ENCODE measurements at places on chromosomes 13 and 19.
A peak's percentile ranks its signal among the peaks of the same experiment; 100 is the strongest.

DNA sequence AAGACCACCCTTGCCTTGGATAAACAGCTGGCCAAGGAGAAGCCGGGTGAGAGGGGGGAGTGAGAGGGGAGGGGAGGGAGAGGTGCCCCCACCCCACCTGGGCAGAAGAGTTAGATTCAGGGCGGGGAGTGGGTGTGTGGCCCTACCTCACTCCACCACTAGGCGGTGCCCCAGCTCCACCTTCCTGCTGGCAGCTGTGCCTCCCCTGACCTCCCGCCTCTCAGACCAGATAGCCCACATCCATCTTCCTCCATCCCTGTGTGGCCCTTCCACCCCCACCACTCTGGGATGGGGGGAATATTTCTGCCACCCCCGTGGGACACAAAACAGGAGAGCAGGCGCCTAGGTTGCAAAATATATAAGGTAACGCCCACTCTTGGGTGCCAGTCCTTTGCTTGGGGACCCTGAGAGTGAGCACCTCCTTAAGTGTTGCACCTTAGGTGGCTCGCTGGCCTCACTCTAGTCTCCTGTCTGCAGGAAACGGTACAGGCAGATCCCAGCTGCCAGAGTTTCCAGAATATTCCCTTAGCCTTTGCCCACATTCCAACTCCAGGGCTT, 13.8 kb upstream of the EHD2 start:
- peak; percentile 43 for DNase-seq

DNA sequence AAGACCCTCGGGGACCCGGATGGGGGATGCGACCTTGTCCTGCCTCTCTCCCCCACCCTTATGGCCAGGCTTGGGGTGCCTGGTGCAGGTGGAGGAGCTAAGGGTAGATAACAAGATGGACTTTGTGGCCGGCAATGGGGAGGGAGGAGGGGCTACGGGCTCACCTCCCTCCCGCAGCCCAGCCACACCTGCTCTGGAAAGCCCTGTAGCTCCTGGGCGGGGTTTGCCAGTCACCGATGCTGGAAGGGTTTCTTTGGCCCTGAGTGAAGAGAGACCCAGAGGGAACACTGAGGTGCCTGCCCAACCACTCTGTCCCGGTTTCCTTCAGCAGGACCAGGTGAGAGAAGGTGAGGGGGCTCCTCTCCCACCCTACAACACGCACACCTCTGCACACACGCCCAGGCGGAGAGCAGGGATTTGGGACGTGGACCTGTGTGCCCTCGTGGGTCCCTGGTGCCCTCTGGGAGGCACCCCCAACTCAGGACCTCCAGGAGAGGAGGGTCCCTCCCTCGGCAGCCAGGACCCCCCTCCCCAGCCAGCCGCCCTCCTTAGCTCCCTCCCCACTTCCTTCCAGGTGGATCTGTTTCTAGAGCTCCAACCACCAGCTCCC, at the start of gene FUT2:
Gene FUT2 (plus strand): TSS at position 229 of the 610 bp plus-strand sequence. CDS start 6,986 bp downstream, outside the sequence.
- DNase-seq, result no peak

DNA sequence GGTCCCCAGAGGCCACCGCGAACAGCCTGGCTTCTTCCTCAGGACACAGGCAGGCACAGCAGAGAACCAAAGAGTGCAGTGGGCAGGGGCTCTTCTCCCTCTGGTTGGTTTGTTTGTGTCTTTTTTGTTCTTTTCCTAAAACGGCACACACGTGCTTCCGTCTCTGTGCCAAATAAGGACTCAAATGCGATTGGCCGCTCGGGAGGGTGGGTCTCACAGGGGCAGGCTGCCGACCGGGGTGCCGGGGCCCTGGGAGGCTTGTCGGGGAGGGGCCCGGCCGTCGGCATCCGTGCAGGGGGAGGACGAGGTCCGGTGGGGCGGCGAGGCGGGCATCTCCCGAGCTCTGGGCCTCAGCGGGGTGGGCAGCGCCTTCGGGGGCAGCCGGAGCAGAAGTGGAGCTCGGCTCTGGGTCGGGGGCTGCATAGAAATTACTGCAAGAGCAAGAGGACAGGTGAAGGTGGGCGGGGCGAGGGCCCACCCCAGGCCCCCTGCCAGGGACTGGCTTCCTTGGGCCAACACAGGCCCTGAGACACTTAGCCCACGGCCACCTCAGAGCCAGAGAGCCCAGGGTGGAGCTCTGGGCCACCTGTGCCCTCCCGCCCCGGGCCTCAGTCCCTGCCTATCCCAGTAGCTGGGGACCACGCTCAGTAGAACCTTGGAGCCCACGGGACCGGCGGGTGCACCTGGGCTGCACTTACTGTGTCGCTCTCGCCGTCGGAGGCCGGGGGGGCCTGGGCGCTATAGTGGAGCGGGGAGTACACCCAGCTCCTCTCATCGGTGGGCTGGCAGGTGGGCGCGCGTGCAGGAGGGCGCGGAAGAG, 6.4 kb upstream of the CACTIN start:
- DNase-seq, result no peak

GRCh38 chr19:35124098-35125060, 8.8 kb downstream of the FXYD3 start:
- peak; percentile 87 for DNase-seq

GRCh38 chr13:89828506-89828905, 1519.0 kb upstream of the MIR17HG start:
- DNase-seq, result no peak

DNA sequence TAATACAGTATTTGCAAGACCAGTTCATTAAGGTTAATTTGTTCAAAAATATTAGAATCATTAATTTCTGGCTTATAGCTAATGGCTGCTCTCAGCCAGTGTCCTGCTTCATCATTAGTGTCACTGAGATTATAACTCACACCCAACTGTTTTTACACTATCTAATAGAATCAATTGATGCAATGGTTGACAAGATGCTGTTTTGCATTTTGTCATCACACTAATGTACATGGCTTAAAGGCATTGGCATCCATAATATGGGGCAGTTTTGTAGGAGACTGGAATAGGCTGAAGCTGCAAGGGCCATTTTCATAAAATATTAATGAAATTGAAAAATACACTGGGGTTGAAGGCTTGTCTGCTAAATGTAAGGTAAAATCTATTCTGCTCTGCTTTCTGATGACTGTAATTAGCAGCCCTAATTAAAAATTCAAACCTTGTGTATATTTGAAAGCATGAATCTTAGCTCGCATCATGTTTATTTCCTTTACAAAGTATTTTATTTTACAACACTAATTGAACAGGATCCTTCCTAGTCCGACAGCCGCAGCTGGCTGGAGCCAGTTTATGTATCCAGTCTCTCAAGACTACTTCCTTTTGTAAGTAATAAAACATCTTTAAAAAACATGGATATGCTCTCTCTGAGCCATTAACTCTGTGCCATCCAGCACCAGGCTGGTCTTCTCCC, 296.7 kb downstream of the POU4F1 start:
- DNase-seq, result no peak

DNA sequence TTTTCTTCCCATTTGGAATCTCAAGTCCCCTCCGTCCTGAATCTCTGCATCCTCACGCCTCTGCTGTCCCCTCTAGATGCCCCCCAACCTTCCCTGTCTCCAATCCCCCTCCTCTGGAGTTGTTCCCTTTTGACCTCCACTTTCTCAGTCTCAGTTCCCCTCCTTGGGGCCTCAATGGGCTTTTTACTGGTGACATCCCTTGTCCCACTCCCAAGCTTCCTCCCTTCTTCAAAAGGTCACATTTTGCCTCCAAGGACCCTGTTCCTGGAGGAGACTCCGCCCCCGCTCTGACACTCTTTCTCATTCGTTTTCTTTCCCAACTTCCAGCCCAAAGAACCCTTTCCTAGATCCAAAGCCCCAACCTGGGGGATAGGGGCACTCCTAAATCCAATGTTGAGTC, 1.0 kb downstream of the AP2S1 start:
- no peak for DNase-seq

DNA sequence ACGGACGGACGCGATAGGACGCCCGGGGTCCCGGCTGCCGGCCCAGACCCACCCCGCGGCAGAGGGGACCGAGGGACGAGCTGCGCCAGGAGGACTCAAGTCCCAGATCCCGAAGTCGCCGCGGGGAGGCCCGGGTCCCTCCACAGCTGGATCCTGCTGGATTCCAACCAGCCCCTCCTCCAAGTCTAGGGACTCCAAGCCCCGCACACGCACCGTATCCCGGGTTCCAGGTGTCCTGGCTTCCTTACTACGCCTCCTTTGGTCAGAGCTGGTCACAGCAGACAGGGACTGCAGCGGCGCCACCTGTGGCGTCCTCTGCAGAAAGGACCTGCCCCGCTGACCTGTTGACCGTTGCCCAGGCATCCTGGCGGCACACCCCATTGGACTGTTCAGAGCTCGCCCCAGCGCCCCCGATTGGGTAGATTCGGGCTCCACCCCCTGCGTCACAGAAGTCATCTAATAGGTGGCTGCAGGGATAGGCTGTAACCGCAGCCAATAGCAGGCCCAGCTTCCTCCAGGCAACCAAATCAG, 29.0 kb upstream of the ZNF709 start:
- DNase-seq, result no peak

- no peak for DNase-seq
Measured at GRCh38 chr19:18839465-18840287, 7.9 kb downstream of the UPF1 start.

DNA sequence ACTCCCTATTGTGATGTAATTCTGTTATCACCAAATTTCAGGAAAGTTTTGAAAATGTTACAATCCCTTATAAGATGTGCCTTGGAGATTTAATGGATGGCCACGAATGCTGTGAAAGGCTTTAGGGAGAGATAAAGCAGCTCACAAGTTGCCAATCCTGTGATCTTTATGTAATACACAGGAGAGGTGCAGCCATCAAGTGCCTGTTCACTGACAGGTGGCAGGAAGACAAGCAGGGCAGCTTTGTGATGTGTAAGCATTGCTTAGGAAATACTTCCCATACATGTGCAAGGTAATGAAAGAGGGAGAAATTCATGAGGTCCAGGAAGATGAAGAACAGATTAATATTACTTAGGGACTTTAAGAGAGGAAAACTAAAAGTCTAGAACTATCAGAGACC, 628.8 kb downstream of the SLITRK6 start:
- DNase-seq, result no peak

- no peak for DNase-seq
Measured at GRCh38 chr19:10230173-10230860, 814 bp downstream of the S1PR2 start.

DNA sequence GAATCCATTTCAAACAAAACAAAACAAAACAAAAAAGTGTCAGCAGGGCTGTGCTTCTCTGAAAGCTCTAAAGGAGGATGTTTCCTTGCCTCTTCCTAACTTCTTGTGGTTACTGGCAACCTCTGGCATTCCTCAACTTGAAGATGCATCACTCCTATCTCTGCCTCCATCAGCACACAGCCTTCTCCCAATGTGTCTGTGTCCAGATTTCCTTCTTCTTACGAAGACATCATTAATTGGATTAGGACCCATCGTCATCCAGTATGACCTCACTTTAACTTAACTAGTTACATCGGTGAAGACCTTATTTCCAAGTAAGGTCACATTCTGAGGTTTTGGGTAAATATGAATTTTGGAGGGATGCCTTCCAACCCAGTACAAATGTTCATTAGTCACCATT, 33.8 kb upstream of the GTF2F2 start:
- peak; percentile 69 for DNase-seq

DNA sequence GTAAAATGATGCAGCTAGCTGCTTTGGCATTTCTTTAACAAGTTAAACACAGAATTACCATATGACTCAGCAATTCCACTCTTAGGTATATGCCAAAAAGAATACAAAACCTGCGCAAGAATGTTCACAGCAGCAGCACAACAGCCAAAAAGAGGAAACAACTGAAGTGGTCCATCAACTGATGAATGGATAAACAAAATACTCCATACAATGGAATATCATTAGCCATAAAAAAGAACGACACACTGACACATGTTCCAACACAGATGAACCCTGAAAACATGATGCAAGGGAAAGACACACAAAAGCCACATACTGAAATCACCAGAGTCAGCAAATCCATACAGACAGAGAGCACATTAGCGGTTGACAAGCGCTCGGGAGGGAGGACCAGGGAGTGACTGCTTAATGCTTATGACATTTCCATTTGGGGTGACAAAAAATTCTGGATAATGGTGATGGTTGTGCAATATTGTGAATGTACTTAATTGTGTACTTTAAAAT, 3.0 kb downstream of the PCID2 start:
- peak; percentile 16 for DNase-seq

DNA sequence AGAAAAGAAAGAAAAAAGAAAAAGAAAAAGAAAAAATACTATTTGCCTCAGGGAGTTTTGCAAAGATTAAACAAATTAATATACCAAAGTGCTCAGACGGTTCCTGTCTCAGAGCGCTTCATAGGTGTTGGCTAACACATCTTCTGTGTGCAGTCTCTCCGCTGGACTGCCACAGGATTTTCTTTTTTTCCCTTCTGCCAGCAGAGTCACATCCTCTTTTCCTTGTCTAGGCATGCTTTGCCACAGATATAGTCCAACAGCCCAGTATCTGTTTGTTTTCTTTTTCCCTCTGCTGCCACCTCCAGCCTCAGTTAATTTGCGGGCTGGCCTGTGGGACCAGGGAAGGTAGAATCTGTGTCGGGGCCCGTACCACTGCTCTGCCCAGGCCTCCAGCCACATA, 3.4 kb upstream of the URAD start:
- DNase-seq, result no peak

- peak; percentile 99 for DNase-seq
Measured at GRCh38 chr19:13169769-13170168, 19.6 kb downstream of the IER2 start.

DNA sequence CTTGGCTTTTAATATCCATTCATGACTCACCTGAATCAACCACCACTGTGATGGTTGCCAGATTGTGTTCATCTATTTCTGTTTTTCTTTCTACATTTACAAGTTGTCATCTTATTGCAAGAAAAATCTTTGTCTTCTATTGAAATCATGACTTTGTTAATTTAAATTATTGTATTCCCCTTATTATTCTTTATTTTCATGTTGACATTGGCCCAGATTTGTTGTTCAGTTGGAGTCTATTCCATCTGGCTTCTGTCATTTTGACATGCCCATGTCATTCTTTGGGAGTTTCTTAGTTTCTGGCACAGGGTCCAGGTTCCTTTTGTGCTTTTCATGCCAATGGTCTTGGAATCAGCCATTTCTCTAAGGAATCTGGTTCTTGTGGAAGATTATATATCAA, 19.9 kb upstream of the DACH1 start:
- DNase-seq, result no peak

DNA sequence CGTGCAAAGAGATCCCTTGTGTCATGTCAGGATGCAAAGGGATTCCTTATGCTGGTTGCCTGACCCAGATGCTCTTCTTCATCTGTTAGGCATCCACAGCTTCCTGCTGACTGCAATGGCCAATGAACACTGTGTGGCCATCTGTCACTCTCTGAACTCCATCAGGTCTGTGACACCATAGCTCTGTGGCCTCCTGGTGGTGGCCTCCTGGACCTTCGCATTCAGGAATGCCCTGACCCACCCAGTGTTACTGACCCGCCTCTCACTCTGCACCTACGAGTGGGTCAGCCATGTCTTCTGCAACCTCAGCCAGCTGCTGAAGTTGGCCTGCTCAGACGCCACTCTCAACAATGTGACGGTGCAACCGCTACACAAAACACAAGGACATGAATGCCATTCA, 23.9 kb upstream of the TPM4 start:
- no peak for DNase-seq

GRCh38 chr19:35742121-35742724, at the start of gene IGFLR1:
Gene IGFLR1, minus strand, starts transcription at chr19:35742452. Its CDS starts 1,272 bp downstream, at chr19:35741180.
- no peak for DNase-seq

- DNase-seq, result no peak
Measured at GRCh38 chr13:98875146-98875729, 102.6 kb downstream of the DOCK9 start.

GRCh38 chr13:71695662-71696061, 171.3 kb downstream of the DACH1 start:
- DNase-seq, result no peak

- DNase-seq, result no peak
Measured at GRCh38 chr13:106555631-106556328, 12.2 kb downstream of the ARGLU1 start.

- no peak for DNase-seq
Measured at GRCh38 chr13:37473035-37473434, 125.5 kb downstream of the POSTN start.

- DNase-seq, result no peak
Measured at GRCh38 chr19:56145698-56146097, 4.6 kb downstream of the ZNF444 start.

Measured in PC-3 (cell line).